Non-pigmented ciliary epithelial cell (primary cell): ENCODE measurements at places on chromosomes 6 and 20.

DNA sequence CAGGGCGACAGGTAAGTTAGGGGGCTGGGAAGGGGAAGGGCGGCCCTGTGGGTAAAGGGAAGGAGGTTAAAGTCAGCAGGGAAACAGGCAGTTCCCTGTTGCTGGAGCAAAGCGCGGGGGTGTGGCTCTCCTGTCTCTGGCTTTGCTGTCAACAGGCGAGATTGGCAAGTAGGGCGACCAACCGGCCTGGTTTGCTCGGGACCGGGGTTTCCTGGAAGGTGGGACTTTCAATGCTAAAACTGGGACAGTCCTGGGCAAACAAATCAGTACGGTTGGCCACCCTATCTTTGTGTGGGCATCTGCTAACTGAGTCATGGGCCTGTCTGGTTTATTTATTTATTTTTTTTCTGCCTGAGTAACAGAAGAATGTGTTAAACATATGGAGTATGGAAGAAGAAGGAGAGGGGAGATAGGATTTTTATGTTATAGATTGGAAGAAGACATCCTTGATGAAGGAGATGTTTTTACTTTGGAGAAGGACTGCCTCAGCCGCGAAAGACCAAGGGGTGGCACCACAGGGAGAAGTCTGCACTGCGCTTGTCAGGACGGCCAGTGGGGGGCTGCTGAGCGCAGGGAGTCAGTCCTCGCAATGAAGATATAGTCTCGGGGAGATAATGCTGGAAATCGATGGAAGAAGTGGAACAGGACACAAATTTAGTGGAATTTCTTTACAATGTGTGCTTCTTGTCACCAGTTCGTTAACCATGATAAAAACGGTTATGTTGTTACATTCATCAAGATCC, 43.4 kb upstream of the ESR1 start:
- peak; percentile 85 for DNase-seq

DNA sequence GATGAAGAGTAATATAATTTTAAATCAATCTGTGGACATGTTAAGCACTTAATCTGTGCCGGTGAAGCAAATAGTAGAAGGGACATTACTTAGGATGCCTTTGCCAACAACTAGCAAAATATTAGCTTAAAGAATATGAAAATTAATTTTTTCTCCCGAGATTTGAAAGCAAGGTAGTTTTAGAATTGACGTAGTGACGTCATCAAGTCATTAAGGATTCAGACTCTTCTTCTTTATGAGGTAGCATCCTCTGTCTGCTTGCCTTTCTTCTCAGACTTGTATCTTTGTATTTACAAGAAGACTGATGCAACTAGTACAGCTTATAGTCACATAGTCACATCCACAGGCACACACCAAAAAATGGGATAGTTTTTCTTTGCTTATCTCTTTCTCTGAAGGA, 374.4 kb downstream of the MMUT start:
- no peak for DNase-seq

GRCh38 chr6:98946879-98947410, 801 bp downstream of the FBXL4 start:
- no peak for DNase-seq

- DNase-seq: peak; percentile 8
Measured at GRCh38 chr6:54717849-54718455, 128.6 kb upstream of the FAM83B start.

- DNase-seq: no peak
Measured at GRCh38 chr6:51265426-51265825, 446.8 kb downstream of the TFAP2B start.

GRCh38 chr6:37338745-37339255, 15.0 kb upstream of the RNF8 start:
- no peak for DNase-seq

DNA sequence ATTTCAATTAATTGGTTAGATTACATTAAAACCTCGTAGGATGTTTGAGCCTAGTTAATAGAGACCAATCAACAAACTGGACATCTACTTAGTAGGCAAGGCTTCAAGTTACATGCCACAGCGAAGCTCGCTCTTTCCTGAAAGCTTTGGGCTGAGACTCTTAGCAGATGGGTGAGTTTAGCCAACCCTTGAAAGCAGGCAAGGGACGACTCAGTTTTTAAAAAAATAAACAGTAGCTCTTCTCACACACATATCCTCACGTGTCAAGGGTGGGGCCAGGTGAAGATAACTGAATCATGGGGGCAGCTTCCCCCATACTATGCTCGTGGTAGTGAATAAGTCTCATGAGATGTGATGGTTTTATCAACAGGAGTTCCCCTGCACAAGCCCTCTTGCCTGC, 775 bp downstream of the MTFR2 start:
- no peak for DNase-seq
